HCEC 1CT (cell line): ENCODE measurements at places on chromosomes 4 and X.
A peak's percentile ranks its signal among the peaks of the same experiment; 100 is the strongest.

GRCh38 chrX:23782863-23783588, at the start of gene SAT1:
Gene SAT1 (plus strand): TSS chrX:23783173. CDS start chrX:23783352, 179 bp downstream.
- peak; percentile 91 for DNase-seq

GRCh38 chr4:131426023-131426758, 1722.9 kb upstream of the PCDH10 start:
- peak; percentile 5 for DNase-seq

GRCh38 chrX:152926279-152926678, 28.4 kb downstream of the ZNF185 start:
- DNase-seq, result peak; percentile 52

DNA sequence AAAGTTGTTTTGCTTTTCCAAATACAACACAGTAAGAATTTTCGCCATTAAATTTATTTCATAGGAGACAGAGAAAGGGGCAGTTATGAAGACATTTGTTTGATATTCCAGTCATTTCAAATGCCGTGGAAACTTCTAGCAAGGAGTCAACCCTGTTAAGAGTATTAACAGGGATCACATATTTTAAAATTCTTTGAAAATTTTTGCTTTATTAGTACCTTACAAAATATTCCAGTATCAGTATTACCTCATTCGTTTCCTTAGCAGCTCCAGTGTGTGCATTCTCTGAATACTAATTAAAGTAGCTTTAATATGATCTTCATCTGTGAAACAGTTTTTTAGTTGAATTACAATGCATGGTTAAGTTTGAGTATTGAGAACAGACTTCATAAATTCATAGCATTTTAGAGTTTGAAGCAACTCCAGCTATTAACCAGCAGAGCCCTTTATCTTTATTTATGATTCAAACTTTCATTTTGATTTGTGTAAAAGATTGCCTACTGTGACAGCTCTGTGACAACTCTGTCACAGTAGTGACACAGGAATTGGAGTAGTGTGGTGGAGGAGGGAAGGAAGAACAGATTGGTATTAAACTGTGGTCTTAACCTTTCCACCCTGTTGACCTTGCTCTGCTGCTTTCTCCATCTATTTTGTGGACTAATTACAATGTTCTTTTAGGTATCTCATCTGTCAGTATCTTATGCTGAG, 86.3 kb downstream of the PDLIM5 start:
- DNase-seq, result no peak

- no peak for DNase-seq
These were observed 76.2 kb downstream of the PTPN13 start for GRCh38 chr4:86670298-86670697.

DNA sequence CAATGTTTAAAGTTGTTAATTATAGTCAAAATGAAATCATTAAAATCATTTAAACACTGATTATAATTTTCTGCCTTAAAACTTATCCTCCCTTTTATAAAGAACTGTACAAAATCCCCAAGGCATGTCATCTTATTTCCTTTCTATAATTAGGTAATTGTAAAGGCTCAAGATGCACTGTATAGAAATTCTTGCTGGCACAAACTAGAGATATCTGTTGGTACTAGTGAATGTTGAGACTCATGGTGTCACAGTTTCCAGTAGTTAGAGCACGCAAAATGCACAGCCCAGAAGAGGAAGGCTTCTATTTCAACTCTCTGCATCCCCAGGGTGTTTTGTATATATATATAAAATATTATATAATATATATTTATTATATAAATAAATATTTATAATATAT, 22.7 kb upstream of the PLA2G12A start:
- no peak for DNase-seq

DNA sequence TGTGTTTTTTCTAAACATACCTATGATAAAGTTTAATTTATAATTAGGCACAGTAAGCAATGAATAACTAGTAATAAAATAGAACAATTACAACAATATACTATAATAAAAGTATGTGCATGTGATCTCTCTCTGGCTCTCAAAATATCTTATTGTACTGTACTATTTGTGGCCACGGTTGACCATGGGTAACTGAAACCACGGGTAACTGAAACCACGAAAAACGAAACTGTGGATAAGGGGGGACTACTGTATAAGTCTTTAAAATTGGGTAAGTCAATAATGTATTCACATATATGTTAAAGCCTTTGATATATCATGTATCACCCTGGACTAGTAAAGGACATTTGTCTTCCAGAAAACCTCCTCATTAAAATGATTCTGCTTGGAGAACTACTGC, 20.0 kb downstream of the TMEM154 start:
- DNase-seq, result no peak

DNA sequence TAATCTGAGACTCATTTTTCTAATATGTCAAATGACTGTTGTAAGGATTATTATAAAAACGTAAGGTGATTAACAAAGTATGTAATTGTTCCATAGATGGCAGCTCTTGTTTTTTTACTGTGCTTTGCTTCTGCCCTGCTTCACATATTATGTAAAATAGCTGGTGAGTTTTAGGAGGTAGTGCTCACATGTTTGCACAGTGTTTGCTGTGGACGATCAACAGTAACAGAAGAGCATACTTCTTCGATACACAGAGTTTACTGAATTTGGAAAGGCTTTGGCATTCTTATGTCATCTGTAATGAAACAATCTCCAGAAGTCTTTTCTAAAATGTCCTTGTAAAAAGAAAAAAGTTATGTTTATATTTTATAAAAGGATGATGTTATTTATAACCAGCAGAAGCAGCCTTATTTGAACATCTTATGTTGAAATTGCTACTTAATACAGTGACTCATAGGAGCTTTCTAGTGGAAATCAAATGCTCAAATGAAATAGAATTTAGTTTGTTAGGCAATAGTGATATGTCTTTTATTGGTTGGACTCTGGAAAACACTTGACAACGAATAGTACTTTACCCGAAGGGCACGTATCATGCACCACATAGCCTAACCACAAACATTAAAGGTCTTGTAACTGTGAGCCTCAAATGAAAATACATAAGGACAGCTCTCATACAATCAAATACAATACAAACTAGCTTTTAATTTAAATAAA, 1.9 kb upstream of the MTTP start:
- peak; percentile 49 for DNase-seq

DNA sequence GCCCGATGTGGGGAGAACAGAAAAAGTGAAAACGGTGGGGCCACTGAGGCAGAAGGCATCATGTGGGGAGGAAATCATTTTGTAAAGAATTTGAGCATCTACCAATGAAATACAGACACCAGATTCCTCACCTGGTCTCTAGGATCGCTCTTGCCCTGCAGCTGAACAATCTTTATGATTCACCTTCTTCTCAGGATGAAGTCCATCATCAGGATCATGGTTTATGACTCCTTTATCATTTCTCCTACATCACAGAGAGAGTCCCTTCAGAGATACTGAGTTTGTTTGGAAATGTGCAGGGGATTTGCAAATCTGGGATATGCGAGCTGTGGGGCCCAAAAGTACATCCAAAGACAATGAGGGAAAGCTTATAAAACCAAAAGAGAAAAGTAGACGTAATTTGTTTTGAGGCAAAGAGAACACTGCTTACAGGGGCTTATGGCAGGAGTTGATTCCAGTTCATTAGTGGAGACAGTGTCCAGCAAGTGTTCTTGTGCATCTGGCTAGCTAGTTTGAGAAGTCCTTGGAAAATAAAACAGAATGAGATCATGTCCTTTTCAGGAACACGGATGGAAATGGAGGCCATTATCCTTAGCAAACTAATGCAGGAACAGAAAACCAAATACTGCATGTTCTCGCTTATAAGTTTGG, 15.3 kb upstream of the ANXA5 start:
- DNase-seq, result no peak

DNA sequence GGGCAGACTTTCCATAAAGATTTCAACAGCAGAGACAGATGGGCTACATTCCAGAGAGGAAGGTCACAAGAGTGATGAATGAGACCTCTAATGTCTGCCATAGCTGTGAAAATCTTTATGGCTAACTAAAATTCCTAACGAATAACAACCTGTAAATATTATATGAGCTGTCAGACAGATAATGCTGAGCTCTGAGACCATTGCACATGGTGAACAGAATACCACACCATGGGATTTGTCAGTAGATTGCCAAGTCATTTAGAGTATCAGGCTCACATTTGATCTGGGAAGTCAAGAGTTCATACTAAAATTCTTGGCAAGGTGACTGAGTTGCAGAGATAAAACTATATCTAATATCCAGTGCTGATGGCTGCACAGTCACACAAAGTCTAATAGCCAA, 259.2 kb upstream of the FTHL17 start:
- DNase-seq, result no peak

- no peak for DNase-seq
These were observed 69.5 kb downstream of the PLAC1 start for GRCh38 chrX:134588806-134589205.

DNA sequence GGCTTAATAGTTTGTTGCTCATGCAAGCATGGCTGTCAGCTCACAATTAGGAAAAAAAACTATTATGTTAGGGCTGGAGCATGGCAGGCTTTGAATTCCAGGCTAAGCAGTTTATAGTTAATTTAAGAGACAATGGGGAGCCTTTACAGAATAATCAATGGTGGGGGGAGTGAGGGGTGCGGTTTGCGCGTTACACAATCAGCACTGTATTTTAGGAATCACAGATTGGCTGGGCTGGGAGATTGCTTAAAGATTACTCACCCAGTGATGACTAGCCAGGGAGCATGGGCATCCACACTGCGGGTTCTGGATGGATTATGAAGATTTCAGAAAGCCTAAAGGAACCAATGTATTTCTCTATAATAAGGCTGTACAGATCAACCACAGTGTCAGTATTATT, 186.6 kb downstream of the SOX3 start:
- no peak for DNase-seq

- DNase-seq, result no peak
These were observed 187.9 kb downstream of the KDR start for GRCh38 chr4:54937501-54937900.

- no peak for DNase-seq
These were observed 20.1 kb upstream of the MSANTD1 start for GRCh38 chr4:3228881-3229280.

DNA sequence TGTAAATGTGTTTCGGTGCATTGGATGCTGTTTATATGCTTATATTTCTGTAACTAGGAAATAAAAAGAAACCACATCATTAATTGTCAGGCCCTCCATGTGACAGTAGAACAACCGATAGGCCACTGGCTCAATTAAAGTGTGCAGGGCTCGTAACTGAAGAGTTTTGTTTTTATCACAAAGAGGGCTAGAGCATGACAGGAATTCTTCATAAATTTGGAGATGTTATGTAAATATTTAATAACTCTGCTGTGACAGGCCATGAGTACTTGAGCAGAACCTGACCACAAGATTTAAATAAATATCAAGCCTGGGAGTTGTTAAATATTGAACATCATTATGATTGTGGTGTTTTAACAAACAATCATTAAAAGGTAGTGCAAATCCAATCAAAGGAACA, 55.9 kb downstream of the MID1 start:
- DNase-seq, result no peak

DNA sequence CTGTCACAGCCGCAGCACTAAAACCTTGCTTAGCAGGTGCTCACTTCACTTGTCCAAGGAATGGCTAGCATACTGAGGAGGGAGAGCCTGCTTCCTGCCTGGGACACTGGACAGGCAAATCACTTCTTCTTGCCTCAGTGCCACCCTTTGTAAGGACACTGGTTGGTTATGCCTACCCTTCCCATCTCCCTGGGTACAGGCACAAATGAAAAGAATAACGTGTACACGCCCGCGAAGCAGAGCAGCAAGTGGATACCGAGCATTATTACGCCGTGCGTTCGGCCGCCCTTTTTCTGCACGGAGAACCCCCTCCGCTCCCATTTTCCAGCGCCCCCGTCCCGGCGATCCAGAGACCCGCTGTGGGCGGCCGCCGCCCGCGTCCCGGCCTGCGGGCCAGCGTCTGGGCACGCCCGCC, 338 bp upstream of the KLHL2 start:
- DNase-seq, result peak; percentile 1

DNA sequence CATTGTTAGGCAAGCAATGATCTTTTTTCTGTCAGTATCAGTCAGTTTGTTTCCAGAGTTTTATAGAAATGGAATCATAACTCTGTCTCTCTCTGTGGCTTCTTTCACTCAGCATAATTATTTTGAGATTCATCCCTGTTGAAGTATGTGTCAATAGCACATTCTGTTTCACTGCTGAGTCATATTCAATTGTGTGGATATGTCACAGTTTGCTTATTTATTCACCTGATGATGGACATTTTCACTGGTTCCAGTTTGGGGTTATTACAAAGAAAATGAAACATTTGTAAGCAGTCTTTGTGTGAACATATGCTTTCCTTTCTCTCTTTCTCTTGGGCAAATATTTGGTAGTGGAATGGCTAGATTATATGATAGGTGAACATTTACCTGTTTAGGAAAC, 10.2 kb upstream of the ZNF718 start:
- DNase-seq, result no peak

GRCh38 chr4:181281451-181281850, 961.8 kb upstream of the TENM3 start:
- no peak for DNase-seq

GRCh38 chr4:152673489-152673888, 6.3 kb downstream of the TMEM154 start:
- no peak for DNase-seq

GRCh38 chr4:59094505-59094904, 1984.3 kb upstream of the IGFBP7 start:
- DNase-seq, result no peak

GRCh38 chr4:55251896-55252295, 94.1 kb upstream of the SRD5A3 start:
- DNase-seq, result no peak

GRCh38 chr4:1176398-1177273, 4.3 kb upstream of the SPON2 start:
- no peak for DNase-seq

DNA sequence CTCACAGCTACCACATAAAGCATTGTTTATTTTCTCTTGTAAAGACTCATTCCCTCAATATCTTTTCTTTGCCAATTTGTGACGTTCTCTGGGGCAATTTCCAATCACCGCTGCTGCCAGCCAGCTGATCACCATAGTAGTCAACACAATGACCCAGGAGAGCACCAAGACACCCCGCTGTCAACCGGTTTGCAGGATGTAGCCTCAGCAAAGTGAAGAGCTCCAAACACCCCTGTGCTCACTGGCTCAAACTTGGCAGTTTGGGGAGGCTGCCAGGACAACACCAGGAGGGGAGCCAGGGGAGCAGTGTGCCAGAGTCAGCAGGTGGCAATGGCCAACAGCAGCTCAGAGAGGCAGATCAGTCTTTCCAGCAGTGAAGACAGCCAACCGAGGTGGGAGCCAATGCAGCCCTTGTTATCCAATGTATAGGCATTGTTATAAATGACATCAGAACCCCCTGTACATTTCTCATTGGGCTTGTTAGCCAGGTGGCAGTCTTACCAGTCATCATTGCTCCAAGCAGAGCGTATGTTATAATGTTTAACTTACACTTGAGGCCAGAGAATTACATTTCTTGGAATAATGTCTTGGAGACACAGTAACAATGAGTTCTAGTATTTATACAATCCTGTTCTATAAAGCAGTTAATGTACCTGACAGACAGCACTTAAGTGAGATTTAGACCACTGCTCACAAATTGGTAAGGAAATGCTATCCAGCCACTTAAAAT, 274.9 kb upstream of the GK2 start:
- DNase-seq, result no peak

- peak; percentile 41 for DNase-seq
These were observed 6.4 kb upstream of the SLC10A6 start for GRCh38 chr4:86855572-86855971.
